ENCODE measurements at places on chromosomes 13 and 19. TPM values are rescaled to one million over a fixed set of nuclear protein-coding genes. Genes with fewer than 3 reads are reported as not detected.

DNA sequence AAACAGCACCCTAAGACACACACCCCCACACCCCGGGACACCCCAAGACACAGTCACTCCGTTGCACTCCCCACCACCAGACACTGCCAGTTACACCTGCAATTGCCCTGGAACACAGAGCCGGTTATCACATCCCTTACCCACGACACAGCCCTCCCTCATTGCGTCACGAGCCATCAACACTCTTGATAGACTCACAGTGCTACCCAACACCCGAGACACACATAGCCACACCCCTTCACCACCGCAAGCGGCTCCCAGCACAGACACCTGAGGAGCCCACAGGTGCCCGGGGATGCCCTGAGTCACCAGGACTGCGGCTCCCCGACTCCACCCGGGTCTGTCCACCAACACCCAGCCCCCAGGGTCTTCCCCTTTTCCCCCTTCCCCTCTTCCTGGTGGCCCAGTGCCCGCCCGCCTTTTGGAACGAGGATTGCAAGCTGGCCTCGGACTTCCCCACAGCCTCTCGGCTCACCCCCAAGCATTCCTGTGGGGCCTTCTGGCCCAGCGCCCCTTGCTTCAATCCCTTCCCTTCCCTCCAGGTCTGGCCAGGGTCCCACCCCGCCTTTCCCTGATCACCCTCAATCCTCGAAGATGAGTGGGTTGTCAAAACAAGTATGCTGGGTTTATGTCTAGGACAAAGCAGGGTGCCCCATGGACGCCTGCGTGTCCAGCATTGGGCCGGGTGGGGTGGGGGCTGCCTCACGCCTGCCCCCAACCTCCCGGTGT, 1.7 kb upstream of the PTGER1 start:
- H3K27me3 ChIP-seq = peaks cover 21% of the 10 kb centered on the region
- no peak overlapping the region for H3K27ac ChIP-seq
- peaks cover 7% of the 10 kb centered on the region for H3K36me3 ChIP-seq
- peaks cover 22% of the 10 kb centered on the region for H3K4me1 ChIP-seq

- no peak overlapping the region for H3K27ac ChIP-seq
- no peaks in the 10 kb centered on the region for H3K36me3 ChIP-seq
- H3K27me3 ChIP-seq = no peaks in the 10 kb centered on the region
- H3K4me1 ChIP-seq = no peaks in the 10 kb centered on the region
- DNase-seq = no peak
Observed at GRCh38 chr13:56501750-56502149, 639.0 kb upstream of the PRR20A start.

Gene UBE2L5
- total RNA-seq = not detected

Gene LIG1
- 147 TPM for total RNA-seq

Gene PALM
- not detected for total RNA-seq
